ENCODE measurements at places on chromosomes 3 and 15.

- DNase-seq, result no peak
Observed at GRCh38 chr3:136658946-136659682, 93.1 kb downstream of the STAG1 start.

GRCh38 chr15:70036585-70037291 is 61.0 kb downstream of the TLE3 start:
- peak; percentile 21 for DNase-seq

DNA sequence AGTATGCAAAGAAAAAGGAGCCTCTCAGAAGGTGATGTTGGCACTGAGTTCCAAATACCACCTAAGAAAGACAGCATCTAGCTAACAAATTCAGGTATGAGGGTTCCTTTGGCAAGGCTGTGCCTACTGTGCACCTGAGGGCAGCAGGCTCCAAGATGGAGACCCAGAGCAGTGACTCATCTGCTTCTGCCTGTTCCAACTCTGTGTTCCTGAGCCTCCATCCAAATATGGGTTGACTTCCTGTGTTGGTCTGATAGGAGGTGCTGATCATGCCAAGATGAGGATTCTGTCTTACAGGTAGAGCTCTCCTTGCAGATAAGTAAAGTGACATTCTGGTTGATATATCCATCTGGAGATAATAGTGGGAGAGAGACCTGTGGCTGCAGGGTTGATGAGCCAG is 26.0 kb downstream of the SV2B start:
- no peak for DNase-seq

DNA sequence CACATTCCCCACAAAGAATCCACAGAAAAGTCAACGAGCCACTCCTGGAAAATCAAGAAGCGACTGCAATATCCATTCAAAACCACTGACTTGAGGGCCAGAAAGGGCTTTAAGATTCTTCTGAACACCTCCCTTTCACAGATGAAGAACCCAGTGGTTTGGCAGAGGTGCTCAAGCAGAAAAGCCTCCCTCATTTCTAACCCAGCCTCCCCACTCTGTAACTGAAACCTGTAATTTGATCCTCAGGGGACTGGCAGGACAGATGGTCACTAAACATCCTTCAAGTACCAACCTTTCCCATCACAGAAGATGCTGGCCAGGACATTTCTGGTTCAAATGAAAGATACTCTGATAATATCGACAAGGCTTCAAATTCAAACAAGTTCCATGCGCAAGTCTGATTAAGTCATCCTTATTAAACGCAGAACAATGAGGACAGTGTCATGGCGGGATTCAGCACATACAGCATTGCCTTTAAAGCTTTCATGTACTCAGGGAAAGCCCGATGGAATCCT is 5.5 kb downstream of the SEMA5B start:
- no peak for DNase-seq

- peak; percentile 47 for DNase-seq
Observed at GRCh38 chr3:32238453-32239306, at the start of gene CMTM8. TSS of gene CMTM8 (plus strand) at chr3:32238680. CDS start at chr3:32238973, 293 bp downstream.

- no peak for DNase-seq
Observed at GRCh38 chr3:95627293-95627692, 1187.1 kb upstream of the EPHA6 start.

DNA sequence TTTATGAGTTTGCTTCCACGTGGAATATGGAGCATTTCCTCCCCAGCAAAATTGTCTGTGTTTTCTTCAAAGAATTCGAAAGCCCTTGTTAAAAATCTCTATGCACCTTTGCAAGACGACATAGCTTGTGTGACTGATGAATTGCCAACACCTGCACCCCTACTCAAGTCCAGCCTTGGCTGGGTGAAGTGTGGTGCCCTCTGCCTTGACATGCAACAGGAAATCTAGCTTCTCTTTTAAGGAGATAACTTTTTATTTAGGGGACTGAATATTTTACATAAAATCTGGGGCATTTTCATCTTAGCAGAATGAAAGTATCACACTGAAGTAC is 647 bp downstream of the HMG20A start:
- DNase-seq, result peak; percentile 25

- no peak for DNase-seq
Observed at GRCh38 chr15:96147267-96147666, 183.2 kb upstream of the NR2F2 start.

DNA sequence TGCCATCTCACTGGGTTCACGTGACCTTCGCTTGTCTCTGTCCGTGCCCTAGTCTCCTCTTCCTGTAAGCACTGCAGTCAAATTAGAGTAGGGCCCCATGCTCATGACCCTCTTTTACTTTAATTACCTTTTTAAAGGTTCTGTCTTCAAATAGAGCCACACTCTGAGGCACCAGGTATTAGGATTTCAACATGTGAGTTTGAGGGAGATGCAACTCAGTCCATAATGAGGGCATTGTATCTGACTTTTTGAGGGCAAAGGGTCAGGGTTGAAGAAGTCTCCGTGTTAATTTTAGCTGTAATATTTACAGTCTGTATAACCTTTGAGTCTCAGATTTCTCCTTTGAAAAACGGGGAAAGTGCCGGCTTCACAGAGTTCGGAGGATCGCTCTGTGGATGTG is 82.9 kb downstream of the CHRNA7 start:
- no peak for DNase-seq

DNA sequence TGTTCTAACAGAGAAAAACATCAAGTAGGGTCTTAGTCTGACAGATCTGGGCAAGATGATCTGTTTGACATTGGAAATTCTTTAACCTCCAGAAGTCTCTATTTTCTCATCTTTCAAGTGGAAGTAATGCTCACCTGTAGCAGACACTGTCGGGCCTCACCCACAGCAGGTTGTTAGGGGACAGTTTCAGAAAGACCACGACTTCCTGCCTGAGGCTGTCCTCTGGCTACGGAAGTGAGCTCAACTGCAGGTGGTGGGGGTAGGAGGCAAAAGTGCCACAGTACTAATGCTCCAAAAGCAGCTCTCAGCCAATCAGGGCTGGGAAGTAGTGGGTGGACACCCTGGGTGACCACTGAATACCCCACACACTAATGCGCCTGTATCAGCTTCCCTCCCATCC is 111.4 kb upstream of the TOPAZ1 start:
- no peak for DNase-seq

DNA sequence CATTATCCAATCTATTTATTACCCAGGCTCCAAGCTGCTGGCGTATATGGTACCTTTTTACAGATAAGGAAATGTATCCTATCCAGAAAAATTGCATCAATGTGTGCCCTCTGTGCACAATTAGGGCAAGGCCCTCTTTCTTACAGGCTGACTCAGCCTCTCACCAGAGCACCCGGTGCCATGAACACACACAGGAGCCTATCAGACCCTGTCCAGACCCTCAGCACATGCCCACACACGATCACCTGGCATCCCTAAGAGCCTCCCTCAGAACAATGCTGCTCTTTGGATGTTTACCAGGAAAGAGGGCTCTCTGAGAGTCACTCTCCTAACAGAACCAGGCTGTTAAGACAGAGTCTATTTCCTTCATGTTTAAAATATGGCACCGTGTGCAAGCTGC is 460.0 kb upstream of the TBL1XR1 start:
- DNase-seq, result no peak

GRCh38 chr3:146701246-146701645 is 96.1 kb upstream of the PLSCR5 start:
- DNase-seq, result no peak

- no peak for DNase-seq
Observed at GRCh38 chr3:100810671-100811070, 101.4 kb downstream of the TFG start.

DNA sequence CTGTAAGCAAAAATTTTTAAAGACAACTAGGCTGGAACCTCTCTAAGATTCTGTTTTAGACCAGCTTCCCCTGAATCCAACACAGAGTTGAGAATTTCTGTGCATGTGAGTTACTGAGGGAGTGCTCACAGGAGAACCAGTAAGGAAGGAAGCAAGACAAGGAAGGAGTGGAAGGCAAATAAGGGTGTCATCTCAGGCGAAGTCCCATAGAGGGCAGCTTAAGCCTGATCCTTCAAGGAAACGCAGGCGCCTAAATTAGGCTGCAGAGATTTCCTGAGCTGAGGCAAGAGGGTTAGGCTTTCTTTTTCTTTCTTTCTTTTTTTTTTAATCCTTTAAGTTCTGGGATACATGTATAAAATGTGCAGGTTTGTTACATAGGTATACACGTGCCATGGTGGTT is 36.2 kb upstream of the COL6A6 start:
- no peak for DNase-seq

DNA sequence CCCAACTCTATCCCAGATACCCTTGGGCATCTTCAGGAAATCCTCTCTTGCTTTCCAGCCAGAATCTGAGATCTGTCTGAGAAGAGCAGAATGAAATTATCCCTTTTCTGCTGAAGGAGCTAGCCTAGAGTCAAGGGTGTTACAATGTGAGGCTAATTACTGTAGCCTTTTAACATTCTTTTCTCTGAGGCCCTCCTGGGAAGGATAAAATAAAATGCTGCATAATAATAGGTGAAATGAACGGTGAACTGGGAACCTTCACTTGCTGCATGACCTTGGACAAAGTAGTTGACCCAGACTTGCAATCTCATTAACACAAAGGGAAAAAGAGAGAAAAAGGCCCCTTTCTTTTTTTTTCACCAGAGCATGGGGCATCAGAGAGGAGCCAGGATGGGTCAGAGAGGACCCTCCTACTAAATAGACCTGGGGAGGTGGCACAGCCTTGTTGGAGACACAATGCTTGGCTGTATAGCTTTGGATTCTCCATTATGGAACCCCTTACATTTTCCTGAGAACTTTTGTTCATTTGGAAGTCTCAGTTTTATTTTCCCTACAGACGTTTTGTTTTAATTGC is 137.0 kb upstream of the LIPC start:
- DNase-seq, result no peak

DNA sequence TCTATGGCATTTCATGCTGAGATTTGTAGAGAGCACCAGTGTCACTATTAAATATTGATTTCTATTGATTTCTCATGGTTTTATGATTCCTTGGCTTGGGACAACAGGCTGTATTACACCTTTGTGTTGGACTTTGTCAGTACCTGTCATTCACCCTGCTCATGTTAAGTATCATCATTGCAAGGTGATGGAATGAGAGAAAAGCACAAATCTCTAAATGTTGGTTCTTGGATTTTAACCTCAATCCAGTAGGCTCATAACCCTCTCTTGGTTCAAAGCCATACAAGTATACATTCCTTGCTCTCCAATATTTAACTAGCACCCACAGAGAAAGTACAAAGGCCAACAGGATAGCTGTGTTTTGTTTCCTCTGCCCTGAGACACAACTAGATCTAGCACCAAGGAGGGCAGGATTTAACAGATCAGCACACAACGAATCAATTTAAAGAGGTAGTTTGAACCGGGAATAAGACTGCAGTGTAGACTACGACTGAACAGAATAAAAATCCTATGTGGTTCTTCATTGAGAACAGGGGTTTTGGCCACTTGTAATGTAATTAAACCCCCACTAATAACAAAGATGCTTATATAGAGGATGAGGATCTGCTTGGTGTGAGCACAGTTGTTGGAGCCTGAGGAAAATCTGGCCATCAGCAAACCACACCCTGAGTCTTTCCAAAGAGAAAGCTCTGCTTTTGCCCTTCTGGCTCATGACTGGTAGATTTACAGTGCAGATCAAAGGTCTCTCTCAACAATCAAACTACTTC is 78.0 kb upstream of the TNFSF10 start:
- no peak for DNase-seq

DNA sequence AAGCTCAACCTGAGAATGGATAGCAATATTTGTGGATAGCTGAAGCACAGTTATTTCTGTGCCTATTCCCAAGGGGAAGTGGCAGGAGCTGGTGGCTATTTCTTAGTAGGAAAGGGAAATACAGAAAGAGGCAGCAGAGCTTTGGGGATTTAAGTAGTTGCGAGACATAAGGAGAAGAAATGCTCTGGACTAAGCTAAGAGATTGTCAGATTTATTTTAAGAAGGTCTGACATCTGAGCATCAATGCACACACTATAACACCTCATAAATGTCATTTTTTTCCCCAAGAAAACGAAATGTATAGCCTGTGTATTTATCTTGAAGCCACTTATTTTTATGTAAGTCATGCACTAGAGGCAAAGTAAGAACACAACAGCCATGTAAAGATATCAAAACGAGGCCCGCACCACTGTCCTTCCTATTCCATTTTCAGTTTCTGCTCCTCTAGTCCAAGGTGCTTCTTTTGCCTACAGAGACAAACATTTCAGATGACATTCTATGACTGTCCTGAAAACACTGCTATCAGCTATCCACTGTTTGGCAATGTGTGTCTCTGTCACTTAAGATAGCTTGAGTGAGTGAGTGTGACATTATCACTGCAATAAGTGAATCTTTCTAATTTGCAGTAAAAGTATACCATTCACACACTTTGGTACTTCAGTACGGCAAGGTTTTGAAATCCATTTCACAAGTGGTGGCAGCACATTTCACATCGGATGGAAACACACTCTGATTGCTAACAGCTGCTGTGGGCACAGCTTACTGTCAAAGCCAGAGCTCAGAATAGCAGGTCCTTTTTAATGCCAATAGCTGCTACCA is 62.7 kb upstream of the ICE2 start:
- DNase-seq, result no peak

GRCh38 chr3:47365213-47366153 is 15.3 kb upstream of the PTPN23 start:
- DNase-seq, result no peak

DNA sequence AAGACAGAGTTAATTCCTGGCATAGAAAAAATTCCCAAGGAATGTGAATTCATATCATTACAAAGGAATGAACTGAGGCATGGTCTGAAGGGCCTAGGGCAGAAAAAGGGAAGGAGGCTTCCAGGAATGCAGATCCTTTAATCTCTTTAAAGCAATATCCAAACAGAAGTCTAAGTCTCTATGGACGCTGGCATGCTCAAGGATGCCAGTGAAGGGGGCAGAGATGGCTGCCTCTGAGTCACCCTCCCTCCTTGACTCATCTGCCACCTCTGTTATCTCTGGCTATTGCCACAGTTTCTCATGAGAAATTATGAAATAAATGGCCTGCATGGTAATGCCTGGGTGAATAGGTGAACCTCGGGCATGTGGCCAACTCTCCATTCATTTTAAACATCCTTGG is 96.3 kb upstream of the BCL6 start:
- DNase-seq, result no peak

DNA sequence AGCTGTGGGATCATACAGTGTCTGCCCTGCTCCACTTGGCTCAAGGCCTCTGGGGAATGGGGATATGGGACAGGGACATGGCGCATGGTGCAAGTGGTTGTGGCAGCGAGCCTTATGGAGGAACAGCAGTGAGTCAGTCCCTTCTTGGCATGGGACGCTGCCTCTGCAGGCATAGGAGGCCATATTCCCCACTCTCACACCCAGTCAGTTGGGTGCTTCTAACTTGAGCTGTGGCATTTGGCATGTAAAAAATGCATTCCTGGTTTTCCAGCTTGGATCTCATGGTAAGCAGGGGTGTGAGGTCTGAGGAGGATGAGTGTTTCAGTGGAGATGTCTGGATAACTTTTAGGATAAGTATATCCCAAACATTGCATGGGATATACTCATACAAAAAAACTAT is 31.6 kb upstream of the UBE2Q2 start:
- no peak for DNase-seq
